Cerebellar nuclear complex (tissue), 1 donor: ENCODE measurements at places on chromosomes 1 and 21.

DNA sequence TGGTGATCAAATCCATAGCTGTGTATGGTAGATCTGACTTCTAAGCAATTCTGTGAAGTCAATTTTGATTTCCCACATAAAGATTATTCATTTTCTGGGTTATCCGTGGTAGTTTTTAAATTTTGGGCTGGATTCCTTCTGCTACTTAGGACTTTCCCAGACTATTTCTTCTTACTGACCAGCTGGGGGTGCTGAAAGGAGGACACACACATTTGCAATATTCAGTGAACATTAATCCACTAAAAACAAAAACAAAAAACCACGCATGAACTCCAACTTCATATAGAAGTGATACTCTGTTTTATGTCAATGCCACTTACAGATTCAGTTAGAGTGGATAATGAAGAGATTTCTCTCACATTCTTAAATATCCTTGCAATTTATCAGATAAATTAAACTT is 105.4 kb downstream of the KCTD3 start:
- no peak for DNase-seq

- no peak for DNase-seq
Observed at GRCh38 chr21:43299441-43300277, 127.3 kb downstream of the SIK1 start.

GRCh38 chr1:8351693-8352470 is 34.0 kb downstream of the SLC45A1 start:
- DNase-seq = no peak

DNA sequence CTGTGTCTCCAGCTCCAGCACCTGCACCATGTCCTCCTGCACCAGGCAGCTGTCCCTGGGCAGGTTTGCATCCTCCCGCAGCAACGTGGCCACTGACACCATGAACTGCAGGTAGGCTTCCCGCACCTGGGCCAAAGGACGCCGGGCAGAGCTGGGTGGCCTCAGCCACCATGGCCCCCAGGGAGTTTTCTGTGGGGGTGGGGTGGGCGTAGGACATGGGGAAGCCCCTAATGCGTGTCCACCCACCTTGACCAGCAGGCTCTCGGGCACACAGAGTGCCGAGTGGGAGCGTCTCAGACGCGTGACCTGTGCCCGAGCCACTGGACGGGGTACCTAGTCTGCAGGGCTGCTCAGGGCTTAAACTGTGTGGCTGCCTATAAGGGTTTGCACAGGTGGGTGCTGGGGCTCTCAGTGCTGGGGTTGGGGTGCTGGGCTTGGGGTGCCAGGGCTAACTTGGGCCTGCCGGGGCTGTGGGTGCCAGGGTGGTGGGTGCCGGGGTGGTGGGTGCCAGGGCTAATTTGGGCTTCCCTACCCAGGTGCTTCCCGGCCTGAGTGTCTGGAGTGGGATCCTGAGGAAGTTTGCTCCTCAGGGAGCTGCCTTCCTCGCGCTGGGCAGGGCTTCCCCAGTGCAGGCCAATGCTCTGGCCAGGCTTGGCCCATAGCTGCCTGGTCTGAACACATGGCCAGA is 17.7 kb downstream of the PRXL2B start:
- DNase-seq = no peak

DNA sequence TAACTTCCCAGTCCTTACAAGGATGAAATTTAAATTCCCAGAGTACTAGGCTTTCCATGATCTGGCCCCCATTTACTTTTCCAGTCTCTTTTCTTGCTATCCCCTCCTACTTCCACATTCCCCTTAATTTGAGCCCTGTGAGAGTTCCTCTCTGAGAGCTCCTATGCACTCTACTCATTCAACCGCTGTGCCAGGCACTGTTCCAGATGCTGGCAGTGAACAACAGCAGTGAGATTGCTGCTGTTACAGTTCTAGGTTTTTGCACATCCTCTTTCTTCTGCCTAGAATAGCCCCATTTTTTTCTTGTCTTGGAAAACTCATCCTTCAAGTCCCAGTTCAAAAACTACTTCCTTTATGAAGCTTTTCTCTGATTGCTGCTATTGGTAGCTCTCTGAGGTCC is 18.8 kb downstream of the ATF6 start:
- DNase-seq = no peak

DNA sequence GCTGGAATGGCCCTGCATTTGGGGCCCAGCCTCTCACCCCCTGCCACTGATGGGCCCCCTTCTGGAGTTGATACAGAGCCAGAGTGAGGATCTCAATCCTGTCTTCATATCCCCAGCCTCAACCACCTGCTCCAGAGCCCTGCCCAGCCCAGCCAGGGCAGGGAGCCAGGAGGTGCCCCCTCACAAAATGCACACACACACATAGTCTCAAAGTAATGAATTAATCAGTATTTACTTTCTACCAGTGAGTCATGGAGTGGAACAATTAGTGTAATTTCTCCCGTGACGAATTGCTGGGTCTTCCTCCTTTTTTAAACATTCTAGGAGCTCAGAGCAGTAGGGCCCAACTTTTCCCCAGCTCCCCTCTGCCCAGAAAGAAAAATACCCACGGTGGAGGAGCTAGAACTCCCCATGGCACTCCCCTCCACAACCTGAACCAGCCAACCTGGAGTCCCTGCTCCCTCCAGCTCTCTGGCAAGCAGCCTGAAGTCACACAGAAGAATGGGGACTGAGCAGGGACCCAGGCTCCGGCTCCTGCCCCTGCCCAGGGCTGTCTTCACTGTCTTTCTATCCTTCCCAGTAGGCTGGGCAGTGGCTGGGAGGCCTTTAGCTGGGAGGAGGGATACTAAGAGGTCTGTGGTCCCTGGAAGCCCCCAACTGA is 29.3 kb downstream of the SDC3 start:
- DNase-seq = no peak

DNA sequence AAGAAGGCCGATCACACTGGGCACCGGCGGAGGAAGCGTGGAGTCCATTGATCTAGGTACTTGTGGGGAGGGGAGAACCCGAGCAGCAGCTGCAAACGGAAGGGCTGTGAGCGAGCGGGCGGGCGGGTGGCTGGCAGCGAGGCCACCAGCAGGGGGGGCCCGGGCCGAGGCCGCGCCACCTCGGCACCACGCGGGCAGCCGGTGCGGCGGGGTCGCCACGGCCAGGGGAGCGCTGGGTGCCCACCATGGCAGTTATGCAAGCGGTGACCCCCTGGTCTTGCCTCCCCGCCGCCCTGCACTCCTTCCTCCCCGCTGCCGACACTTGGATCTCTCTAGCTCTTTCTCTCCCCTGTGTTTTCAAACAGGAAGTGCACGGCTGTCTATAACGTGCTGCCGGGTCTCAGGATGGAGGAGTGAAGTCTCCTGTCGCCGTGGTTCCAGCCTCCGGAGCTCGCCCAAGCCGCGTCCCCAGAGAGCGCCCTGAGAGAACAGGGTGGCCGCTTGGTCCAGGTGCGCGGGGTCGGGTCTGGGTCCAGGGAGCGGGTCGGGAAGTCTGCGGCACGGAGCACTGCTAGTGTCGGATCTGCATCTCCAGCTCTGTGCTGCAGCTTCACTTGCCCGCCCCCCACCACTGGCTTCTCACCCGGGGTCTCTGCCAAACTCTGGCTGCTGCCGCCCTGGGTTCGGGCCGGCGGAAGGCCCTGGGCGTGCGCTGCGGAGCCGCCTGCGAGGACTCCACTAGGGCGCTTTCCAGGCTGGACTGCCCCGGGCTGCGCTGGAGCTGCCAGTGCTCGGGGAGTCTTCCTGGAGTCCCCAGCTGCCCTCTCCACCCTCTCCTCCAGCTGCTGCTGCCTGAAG is 22.7 kb downstream of the LRRC8D start:
- no peak for DNase-seq

DNA sequence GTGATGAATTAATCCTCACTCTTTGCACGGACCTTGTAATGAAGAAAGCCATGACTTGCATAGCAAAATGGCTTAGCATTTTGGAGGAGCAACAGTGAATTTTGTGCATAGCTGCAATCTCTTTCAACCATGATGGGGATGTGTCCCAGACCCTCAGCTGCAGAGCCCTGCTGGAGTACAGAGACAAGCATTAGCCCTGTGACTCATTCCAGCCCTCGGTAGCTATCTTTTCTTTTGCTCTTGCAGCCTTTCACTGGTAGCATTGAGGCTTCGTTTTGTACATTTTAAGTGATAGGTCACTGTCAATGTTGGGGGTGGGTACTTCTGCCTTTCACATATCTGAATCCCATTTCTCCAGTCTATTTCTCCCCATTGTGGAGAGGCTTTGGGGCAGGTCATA is 58.4 kb downstream of the SLC35F3 start:
- DNase-seq = no peak
